Foreskin keratinocyte (primary cell): ENCODE measurements at places on chromosomes 11 and 22.

GRCh38 chr11:79430280-79430679 lies 10.6 kb downstream of the TENM4 start:
- DNase-seq: no peak

- DNase-seq: peak; percentile 18
Observed at GRCh38 chr11:13487661-13488030, 8.2 kb downstream of the PTH start.

- no peak for DNase-seq
Observed at GRCh38 chr11:75240311-75241035, at the start of gene TPBGL. TSS of gene TPBGL (plus strand) at chr11:75240774. CDS start at chr11:75241050, 276 bp downstream.

GRCh38 chr11:45649544-45650165 lies 15.8 kb downstream of the CHST1 start:
- no peak for DNase-seq

DNA sequence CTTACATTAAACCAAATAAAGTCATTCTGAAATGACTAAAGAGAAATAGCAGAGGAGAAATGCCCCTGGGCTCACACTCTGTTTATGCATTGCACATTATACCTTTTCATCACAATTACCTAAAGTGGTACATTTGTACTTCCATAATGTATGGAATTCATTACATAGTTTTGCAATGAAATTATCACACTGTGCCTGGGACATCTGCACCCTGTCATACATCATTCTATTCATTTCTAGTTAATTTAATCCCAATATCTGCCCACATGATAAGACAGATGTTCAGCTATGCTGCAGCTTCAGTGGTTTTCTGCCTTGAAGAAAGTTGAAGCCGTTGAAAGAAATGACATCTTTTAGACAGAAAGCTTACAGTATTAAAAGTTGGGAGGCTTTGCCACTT lies 580.0 kb downstream of the SOX6 start:
- no peak for DNase-seq

GRCh38 chr11:57325735-57326048 lies 940 bp upstream of the TNKS1BP1 start:
- DNase-seq: no peak

DNA sequence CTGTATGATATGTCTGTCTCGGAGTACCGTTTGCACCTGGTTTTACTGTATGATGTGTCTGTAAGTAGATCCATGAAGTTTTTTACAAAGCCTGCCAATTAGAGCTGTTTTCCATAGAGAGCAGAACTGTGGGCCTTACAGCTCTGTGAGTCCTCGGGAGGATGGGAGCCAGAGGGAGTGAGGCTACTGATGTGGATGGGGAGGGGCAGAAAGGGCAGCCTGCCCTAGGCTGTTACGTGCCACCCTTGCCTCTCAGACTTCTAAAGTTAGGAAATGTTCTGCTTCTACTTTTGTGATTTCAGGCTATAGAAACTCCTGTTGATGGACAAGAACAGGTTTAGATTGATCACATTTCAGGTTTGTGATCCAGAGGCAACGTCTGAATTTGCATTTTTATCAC lies 105.2 kb downstream of the PPP6R3 start:
- no peak for DNase-seq

DNA sequence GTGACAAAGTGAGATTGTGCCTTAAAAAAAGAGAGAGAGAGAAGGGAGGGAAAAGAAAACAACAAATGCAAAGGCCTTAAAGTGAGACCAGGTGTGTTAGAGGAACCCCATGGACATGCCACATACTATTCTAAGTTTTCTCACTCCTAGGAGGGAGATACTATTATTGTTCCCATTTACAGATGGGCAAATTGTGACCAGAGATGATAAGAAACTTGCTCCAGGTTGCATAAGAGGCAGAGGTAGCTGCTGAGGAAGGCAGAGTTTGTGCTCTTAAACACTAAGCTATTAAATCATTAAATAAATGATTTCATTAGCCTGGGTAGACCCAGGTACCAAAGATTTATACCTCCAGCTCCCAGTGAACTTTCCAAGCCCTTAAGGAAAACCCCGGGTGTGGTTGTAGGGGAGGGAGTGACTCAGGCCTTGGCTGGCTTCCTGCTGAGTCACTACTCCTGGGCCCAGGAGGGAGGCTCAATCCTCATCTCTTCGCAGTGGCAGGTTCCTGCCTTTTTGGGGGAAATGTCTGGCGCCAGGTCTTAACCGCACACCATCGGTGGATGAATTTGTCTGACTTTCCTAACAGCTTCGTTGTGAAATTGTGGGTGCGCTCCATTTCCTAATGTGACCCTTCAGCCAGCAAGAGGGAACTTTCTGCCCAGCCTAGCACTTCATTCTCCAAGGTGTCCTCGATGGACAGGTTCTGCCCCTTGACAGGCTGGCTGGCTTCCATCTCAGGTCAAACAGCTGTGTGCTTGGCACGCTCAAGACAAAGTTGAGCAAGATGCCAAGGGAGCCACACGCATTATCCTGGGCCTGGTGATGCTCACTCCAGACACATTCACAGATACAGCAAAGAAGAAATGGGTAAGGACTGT lies 33.4 kb upstream of the PTPRJ start:
- DNase-seq: peak; percentile 90

- no peak for DNase-seq
Observed at GRCh38 chr11:118657238-118657637, 22.2 kb downstream of the TREH start.

- DNase-seq: no peak
Observed at GRCh38 chr11:9025101-9025850, 21.5 kb upstream of the NRIP3 start.

- DNase-seq: no peak
Observed at GRCh38 chr22:30825711-30826505, 131.2 kb downstream of the OSBP2 start.
